ENCODE measurements at places on chromosomes 16 and 17.
A peak's percentile ranks its signal among the peaks of the same experiment; 100 is the strongest.

- no peak for DNase-seq
Measured at GRCh38 chr16:28936784-28937155, 5.0 kb downstream of the CD19 start.

DNA sequence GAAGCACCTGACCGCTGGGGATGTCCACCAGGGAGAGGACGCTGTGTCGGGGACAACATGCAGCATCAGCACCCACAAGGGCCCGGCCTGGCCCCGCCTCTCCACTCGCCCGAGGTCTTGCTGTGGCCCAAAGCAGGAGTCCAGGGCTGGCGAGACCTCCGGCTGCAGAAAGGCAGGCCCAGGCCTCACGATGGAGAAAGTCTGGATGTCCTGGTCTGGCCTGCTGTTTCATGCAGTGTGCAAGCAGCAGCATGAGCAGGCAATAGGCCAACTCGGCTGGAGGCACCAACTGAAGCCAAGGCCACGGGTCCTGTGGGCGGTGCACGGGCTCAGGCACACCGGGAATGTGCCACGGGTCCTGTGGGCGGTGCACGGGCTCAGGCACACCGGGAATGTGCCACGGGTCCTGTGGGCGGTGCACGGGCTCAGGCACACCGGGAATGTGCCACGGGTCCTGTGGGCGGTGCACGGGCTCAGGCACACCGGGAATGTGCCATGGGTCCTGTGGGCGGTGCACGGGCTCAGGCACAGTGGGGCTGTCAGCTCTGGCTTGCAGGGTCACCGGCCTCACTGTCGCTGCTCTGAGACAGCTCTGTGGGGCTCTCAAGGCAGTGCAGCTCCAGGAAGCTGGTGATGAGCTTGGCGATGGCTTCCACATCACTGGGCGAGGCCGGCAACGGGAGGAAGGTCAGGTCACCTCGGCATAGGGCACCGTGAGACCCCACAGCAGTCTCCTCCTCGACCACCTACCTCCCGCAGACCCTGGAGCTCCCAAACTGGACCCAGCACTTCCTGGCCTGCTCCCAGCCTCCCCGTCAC is 6.9 kb downstream of the CYBC1 start:
- no peak for DNase-seq

DNA sequence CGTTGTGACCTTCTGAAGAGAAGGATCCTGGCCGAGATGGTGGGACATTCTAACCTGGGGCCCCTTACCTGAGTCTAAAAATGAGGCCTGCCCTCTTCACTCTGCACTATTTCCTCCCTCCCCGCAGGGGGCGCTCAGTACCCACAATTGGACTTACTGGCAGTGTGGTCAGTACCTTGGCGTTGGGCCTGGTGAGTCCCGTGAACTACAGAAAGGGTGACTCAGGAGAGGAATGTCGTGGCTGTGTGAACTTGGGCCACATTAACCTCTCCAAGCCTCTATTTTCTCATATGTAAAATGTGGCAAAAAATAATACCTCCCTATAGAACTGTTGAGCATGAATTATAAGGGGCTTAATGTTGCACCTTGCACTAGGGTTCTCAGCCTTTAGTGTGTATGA is 3.9 kb downstream of the RSAD1 start:
- peak; percentile 37 for DNase-seq

- DNase-seq, result no peak
Measured at GRCh38 chr16:26413780-26414179, 652.9 kb upstream of the C16orf82 start.

GRCh38 chr16:80263181-80263823 is 277.5 kb upstream of the DYNLRB2 start:
- DNase-seq, result no peak

GRCh38 chr17:48559840-48560817 is 15.2 kb upstream of the HOXB2 start:
- DNase-seq, result no peak

GRCh38 chr17:67520252-67520906 is 143.3 kb downstream of the PITPNC1 start:
- DNase-seq, result no peak

DNA sequence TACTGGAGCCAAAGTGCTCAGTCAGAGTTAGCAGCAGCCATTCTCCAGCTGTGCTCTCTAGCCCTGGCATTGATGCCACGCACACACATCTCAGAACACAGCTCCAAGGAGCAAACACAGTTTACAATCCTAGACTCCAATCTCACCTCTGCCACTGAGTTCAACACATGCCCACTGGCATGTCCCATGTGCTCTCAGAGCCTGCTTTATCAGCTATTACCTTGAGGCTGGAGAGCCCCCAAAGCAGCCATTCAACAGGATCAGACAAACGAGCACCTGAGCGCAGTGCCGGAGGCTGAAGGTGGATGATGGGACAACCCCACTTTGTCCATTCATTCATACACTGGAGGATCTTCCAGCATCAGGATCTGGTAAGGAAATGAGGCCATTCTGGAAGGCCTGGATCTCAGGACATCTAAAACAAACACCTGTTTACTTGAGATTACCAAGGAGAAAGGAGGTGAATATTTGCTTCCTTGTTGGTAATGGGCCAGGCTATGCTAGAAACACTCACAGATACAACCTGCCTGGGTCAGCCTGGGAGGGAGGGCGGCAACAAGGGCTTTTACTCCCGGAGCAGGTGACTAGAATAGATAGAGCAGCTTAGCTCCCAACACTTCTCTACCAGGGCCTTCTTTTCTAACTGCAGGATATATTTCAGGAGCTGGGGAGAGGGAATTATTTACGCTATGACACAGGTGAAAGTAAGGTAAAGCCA is 25.4 kb downstream of the RANBP10 start:
- DNase-seq, result no peak

DNA sequence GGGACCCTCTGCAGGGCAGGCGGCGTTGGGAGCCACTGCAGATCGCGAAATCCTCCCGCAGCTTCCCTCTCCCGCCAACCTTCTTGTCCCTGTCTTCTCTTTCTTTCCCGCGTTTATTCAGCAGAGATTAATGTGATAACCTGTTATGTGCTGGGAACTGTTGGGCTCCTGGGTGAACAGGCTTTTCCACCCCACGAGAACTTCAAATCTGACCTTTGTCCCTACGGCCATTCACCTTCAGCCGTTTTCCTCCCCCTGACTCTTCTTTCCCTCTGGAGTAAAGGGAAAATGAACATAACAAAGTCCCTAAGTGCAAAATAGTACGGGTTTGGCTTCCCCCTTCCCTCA is 15.2 kb upstream of the KPNA2 start:
- no peak for DNase-seq

DNA sequence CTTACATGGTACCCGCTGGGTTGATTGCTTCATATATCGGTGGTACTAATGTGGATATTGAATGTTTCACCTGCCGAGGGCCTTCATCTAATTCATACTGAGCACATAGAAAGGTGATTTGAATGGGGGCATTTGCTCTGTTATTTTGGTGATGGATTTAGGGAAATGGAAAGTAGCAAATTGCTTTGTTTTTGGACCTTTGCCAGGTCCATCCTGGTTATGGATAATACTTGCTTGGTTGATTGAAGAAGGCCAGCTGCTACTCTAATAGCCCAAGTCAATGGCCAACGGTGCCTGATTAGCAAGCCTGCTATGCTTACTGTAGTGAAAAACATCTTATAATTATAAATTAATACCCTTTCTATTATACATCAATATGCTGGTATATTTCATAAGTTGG is 253.6 kb downstream of the CDH13 start:
- no peak for DNase-seq

DNA sequence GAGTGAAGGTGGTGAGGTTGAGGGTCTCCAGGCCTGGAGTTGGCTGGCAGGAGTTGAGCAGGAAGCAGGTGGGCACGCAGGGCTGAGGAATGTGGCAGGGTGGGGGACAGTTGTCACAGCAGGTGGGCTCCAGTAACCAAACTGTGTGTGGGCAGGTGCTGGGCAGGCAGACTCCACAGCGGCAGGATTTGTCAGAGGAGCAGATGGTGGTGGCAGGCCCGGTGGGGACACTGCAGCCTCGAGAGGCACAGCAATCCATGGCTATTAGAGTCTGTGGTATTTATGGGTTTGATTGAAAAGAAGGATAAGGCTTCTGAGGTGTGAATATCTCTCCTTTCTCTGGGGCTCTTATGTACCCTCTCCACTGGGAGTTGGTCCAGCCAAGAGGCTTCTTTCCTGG is at the start of gene KRTAP3-3:
KRTAP3-3 (minus strand) TSS at position 326 of the 400 bp plus-strand sequence; CDS start at position 259, 67 bp downstream.
- DNase-seq, result no peak
